ENCODE measurements at places on chromosomes 3 and 15.
A peak's percentile ranks its signal among the peaks of the same experiment; 100 is the strongest.

GRCh38 chr3:185630182-185630622 is 44.1 kb downstream of the SENP2 start:
- no peak for DNase-seq

- no peak for DNase-seq
Observed at GRCh38 chr15:82662641-82663040, 15.5 kb upstream of the CPEB1 start.

- DNase-seq, result no peak
Observed at GRCh38 chr3:78881501-78881900, 886.3 kb downstream of the ROBO1 start.

- DNase-seq, result no peak
Observed at GRCh38 chr3:105974381-105974780, 105.6 kb upstream of the CBLB start.

- DNase-seq, result no peak
Observed at GRCh38 chr15:78334845-78335244, 5.3 kb upstream of the CRABP1 start.

DNA sequence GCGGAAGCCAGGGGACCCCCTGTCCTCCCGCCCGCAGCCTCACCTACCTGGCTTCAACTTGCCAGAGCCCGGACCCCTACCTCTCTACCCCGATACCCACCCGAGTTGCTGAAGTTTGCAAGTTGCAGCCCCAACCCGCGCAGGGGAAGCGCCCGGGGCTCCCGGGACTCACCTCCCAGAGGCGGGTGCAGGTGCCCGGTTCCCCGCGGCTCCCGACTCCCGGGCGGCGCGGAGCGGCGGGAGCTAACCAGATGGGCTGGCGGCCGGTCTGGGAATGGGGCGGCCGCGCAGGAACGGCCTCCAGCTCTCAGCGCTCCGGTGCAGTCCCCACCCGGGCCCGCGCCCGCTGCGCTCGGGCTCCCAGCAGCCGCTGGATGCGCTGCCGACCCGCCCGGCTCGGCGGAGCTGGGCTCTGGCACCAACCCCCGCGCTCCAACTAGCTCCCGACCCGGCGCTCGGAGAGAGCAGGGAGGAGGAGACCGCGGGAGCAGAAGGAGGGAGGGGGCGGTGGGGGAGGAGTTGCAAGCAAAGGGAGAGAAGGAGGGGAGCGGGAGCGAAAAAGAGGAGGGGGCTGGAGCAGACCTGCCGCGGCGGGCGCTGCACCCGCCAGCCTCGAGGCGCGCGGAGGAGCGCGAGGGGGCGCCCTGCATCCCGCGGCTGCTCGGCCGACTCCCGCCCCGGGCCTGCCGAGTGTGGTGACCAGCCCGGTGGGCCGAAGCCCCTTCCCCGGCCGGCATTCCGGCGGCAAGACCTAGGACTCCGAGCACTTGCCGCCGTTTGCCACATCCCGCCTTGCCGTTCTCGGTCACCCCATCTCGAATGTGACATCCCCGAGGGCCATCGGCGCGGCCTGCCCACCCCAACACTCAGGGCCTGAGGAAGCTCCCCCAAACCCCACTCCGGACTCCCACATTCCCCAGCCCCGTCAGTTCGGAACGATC is at the start of gene SEMA5B:
SEMA5B (minus strand) TSS at position 472 of the 941 bp plus-strand sequence. CDS start 66,500 bp downstream, outside the sequence.
- DNase-seq, result peak; percentile 7

DNA sequence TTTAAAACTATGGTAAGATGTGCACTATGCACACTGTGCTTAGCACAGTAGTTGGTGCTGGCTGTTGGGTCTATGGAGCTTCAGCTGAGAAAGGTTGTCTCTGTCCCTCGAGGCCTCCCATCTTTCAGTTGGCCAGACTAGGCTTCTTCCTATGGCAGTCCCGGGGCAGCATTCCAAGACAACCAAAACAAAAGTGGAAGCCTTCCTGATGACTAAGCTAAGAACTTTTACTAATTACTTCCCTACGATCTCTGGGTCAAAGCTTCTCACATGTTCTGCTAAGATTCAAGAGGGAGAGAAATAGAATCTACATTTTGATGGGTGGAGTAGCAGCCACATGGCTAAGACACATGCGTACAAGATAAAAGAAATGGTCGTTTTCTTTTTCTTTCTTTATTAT is 342.8 kb downstream of the TUSC7 start:
- DNase-seq, result no peak

- DNase-seq, result no peak
Observed at GRCh38 chr3:70703305-70704102, 391.1 kb upstream of the MDFIC2 start.

DNA sequence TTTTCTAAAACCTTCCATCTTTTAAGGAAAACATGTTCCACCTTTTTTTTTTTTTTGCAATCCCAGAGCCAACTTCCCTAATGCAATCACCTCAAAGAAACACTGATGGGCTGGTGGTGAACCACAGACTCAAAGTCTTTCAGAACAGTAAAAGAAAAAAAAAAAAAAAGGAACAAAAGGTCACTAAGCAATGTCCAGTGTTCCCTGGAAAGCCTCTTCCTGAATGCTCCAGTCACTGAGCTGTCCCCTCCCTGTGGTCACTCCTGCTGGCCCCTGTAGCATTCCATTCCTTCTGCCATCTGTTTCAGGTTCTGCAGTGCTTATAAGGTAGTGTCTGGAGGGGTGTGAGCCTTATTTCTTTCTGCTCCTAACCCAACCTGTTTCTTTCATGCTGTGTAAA is 53.3 kb downstream of the AAGAB start:
- DNase-seq, result no peak

GRCh38 chr3:125163739-125164601 is 48.6 kb downstream of the SLC12A8 start:
- DNase-seq, result no peak

- no peak for DNase-seq
Observed at GRCh38 chr3:30952786-30953185, 58.3 kb upstream of the GADL1 start.

DNA sequence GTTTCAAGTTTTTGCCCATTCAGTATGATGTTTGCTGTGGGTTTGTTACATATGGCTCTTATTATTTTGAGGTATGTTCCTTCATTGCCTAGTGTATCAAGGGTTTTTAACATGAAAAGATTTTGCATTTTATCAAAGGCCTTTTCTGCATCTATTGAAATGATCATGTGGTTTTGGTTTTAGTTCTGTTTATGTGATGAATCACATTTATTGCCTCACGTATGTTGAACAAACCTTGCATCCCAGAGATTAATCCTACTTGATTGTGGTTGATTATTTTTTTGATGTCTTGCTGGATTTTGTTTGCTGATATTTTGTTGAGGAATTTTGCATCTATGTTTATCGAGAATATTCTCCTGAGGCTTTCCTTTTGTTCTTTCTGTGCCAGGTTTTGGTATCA is 39.4 kb downstream of the TMCO5A start:
- DNase-seq, result no peak

DNA sequence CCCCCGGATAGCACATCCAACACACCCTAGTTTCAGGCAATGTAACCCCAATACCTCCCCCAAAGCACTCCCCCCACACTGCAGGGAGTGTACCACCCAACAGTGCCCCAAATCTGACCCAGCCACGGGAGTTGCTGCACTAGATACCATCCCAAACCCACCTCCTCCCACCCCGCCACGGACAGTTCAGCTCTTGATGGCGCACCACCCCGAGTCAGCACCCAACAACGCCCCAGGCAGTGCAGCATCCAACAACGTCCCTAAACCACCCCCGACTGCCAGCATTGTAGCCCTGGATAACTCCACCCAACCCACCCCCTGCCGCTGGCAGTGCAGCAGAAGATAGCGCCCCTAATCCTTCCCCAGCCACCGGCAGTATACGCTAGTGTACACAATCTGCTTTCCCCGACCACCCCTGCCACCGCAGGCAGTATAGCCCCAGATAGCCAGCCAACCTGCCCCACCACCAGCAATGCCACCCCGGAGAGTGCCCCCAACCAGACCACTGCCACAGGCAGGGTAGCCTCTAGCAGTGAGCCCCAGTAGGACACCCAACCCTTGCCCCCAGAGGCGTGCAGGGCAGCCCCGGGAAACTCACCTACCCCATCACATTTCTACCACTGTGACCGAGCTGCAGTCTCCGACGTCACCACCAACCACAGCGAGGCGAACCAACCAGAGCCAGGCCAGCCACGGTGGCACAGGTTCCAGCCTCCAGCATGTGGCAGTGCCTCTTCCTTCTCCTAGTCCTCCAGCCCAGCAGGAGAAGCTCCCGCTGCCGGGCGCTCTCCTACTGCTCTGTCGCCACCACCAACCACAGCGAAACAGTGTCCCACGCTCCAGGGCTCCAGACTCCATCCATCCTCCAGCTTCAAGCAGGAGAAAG is 178.1 kb downstream of the POTEB3 start:
- DNase-seq, result no peak

DNA sequence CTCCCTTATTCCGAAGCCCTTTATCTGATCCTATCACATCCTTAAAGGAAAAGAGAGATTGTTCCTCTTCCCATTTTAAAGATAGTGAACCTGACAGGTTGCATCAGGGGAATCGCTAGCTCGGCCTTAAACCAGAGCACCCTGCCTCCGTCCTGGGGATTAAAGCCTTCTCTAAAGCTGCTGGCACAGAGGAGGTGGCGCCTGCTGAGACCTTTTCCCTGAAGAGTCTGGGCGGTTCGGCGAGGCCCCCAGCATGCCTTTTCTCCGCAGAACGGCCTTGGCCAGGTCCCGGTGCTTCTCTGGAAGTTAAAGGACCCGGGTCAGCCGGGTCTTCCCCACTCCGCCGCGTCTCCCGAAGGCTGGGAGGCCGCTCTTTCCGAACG is 593 bp downstream of the FAM219B start:
- DNase-seq, result no peak

DNA sequence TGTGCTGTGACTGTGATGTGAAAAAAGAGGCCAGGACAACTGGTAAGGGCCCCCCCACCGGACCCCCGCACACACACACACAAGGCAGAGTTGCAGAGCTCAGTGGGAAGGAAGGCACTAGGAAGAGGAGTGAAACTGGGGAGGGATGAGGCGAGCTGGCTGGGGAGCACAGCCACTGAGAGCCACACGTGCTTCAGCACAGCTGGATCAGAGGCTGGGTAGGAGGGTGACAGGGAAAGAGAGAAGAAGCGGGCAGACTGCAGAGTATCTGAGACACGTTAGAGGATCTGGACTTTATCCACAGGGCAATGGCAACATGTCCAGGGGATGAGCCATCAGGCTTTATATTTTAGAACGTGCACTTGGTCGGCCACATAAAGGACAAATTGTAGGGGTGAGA is 38.0 kb upstream of the TKT start:
- DNase-seq, result no peak

- no peak for DNase-seq
Observed at GRCh38 chr3:8730656-8731055, 2.9 kb upstream of the CAV3 start.

- DNase-seq, result no peak
Observed at GRCh38 chr3:15521573-15521965, at the start of gene COLQ. Gene COLQ, minus strand, starts transcription at chr3:15521706. Its CDS starts 81 bp downstream, at chr3:15521625.

- no peak for DNase-seq
Observed at GRCh38 chr15:68894208-68894607, 36.1 kb upstream of the SPESP1 start.

DNA sequence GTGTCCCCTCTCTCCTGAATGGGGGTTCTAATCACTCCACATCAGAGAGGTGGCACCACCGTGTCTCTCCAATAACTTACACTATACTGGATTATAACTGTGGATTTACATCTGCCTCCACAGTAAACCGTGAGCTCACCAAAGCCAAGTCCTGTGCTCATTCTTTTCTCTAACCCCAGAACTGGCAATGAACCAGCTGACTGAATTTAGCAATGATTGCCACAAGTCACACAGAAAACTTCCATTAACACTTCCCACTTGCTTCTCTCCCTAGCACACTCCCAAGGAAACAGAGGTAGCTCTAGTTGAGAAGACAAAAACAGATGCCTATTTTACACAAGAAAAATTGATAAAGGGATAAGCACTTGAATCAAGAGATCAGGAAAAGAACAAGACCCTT is 361.3 kb downstream of the ULK4 start:
- DNase-seq, result no peak

DNA sequence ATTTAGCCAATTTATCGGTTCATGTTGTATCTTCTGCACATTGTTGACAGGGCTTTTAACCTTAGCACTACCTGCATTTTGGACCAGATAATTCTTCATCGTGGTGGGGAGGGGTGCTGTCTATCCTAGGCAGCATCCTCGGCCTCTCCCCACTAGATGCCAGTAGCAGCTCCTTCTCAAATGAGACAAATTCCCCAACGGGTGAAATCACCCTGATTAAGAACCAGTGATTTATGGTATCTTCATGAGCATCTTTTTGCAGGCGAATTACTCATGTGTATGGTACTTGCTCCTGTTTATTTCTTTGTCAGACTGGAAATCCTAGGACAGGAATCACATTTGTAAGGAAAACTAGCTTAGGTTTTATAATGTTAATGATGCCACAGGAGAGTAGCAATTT is 68.0 kb downstream of the C3orf70 start:
- DNase-seq, result no peak

DNA sequence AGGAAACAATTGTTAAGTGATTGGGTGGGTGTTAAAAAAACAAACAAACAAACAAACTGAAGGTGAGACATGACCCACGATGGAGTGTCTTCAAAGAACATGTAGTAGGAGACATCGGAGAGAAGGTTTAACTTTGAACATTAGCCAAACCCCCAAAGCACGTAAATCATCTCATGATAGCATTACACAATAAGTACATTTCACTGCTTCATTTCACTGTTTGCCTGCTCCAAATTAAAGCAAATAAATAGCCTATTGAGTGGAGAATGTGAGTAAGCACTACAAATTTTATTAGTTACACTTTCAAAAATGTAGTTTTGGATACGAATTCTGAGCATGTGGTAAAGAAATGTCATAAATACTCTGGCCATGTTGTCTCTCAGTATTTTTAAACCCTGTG is 287.0 kb downstream of the SI start:
- DNase-seq, result no peak

DNA sequence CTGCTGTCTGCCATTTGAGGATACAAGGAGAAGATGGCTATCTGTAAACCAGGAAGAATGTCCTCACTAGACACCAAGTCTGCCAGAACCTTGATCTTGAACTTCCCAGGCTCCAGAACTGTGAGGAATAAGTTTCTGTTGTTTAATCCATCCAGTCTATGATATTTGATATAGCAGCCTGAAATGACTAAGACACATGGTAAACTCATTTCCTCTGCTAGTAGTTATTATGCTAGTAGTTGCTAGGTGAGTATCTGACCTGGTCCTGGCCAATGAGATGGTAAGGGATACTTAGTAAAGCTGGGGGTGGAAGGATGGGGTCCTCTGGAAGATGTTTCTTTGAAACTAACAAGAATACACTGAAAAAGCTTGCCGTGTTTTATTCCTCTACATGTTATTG is 280.7 kb upstream of the ARHGEF26 start:
- no peak for DNase-seq

DNA sequence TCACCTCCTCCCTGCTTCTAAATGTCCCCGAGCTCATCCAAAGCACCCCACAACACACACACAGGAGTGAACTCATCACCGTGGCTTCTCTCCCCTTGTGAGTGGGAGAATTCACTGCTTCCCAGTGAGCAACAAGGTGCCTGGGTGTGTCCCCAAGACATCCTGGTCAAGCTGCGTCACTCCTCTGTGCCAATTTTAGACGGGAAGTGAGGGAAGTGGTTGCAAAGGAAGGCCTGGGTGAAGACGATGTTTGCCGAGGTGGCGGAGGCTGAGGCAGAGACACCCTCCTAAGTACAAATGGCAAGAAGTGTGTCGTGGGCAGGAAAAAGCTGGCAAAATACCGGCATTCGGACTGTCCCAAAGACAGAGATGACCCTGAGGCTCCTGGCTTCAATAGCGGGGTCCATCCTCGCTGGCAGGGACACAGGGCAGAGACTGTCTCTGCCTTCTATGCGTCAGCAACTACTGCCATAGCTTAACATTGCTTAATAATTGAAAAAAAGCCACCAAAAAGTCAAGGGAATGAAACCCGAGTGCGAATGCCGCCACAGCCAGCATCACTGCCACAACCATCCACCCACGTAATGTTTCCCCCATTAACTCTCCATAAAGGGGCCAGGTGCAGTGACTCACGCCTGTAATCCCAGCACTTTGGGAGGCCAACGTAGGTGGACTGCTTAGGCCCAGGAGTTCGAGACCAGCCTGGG is 72.8 kb downstream of the VGLL4 start:
- DNase-seq, result no peak
